ENCODE measurements at places on chromosomes 7 and 10.

GRCh38 chr10:50533296-50533695 is 90.5 kb downstream of the SGMS1 start:
- no peak for DNase-seq

DNA sequence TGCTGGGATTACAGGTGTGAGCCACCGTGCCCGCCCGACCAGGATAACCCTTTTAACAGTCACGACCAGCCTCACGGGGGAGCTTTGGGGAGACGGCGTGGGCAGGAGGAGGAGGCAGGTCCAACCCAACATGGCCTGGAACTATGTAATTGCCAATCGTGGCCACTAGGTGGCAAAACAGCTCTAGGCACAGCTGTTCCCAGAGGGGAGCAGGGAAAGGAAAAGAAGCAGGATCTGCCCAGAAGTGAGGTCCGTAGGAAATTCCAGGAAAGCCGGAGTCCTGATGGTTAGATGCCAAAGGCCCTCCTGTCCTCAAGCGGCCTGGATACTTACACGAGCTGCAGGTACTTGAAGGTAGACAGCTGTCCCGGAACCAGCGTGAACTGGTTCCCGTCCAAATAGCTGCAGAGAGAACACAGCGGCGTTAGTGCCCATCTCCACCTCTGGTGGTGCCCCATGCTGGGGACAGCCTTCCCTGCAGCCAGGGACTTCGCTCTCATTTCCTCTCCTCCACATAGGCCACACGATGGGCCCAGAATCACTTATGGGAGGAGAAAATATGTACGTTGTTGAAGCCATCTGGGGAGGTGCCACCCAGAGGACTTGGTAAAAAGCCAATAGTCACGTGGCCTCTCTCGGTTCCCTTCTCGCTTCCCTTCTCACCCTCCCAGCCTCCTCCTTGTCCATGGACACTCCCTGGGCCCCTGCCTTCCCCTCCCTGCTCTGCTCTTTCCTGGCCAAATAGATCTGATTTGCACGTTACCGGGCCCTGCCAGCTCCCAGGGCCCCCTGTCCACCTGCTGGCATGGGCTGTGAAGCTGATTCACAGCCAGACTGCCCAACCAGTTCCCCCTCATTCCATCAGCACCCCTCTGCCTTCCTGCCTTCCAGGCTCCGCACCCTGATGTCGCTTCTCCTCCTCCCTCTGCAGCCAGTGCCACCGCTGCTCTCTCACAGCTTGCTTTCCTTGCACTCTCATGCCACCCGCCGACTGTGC is 148.1 kb downstream of the SLIT1 start:
- peak; percentile 59 for DNase-seq

GRCh38 chr7:45709168-45710042 is 135.2 kb downstream of the ADCY1 start:
- no peak for DNase-seq

DNA sequence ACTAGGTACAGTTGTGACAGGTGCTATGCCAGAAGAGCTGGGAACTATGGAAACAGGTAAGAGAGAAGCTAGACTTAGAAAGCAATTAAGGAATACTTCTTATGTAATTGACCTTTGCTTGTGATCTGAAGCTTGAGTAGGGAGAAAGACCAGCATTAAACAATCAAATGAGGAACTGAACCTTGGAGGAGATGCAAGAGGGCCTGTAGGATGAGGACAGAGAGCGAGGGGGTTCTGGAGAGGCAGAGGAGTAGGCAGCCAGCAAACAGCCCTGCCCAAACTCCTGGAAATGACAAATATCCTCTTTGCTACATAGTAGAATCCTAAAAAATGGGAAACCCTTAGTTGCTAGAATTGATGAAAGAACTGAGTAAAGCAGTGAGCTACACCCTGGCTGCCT is 41.6 kb upstream of the FAM204A start:
- DNase-seq, result no peak

DNA sequence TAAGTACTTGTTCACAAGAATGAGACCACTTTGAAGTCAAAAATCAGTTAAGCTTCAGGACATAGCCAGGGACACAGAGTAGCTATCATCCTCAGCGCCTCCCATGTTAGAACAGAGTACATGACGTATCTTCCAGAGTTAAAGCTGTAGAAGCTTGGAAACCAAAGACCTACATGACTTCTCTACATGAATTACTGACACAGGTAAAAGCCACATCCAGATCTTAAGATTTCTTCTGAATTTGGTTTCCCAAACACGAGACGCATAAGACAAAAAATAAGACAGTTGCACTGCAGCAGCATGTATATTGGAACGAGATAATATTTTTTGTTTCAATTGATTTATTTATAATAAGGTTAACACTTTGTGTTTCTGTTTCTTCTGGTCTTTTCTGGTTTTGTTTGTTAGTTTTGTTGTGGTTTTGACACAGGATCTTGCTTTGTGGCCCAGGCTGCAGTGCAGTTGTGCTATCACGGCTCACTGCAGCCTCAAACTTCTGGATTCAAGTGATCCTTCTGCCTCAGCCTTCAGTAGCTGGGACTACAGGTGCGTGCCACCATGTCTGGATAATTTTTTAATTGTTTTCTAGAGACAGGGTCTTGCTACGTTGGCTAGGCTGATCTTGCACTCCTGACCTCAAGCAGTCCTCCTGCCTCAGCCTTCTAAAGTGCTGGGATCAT is 10.2 kb upstream of the EPC1 start:
- no peak for DNase-seq

DNA sequence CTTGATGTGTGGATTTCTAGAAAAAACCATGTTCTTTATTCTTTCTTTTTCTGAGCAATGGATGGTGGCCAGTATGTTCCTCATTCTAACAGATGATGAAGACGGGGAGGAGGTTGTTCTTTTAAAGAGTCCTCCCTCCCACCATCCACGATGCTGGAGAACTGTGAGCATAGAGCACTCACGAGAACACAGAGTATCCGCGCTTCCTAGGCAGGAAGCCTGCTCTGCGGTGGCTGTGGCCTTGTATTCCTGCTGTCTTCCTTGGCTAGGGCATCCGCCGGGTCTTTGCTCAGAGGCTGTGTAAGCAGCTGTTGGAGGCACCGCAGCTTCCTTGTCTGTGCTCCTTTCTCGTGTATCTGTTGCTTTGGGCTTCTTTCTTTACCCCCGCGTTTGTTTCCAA is 214.2 kb downstream of the CCDC3 start:
- DNase-seq, result no peak

DNA sequence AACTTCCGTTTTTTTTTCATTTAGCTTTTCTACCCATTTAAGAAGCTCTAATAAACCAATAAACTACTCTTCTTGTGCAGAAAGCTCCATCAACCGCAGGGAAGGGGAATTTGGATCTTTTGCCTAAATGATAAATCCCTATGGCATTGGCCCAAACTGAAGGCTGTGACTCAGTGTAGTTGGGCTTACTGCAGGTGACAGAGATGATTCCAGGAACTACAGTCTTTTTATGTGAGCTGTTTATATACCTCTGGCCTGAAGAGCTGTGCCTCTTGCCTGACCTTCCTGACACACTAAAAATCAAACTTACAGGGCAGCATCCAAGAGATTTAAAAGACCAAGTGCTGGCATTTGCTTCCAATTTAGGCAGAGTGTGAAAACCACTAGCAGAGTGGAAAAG is 25.2 kb downstream of the ABCB1 start:
- DNase-seq, result no peak

DNA sequence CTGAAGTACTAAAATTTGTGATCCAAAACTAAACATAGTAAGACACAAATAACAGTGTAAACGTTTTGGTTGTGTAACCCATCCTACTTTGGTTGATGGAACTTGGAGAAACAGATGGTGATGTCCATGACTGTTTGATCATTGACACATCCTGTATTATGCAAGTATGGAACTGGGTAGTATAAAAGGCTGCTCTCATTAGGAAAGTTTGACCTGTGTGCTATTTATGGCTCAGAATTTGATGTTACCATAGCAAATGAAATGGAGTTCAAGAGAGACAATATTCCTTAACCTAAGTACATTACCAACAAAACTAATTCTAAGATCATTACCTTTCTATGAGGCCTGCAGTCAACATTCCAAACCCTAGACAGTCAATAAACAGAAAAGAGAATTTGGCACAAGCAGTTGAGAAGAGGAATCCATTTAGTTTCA is 39.9 kb downstream of the DKK1 start:
- no peak for DNase-seq

DNA sequence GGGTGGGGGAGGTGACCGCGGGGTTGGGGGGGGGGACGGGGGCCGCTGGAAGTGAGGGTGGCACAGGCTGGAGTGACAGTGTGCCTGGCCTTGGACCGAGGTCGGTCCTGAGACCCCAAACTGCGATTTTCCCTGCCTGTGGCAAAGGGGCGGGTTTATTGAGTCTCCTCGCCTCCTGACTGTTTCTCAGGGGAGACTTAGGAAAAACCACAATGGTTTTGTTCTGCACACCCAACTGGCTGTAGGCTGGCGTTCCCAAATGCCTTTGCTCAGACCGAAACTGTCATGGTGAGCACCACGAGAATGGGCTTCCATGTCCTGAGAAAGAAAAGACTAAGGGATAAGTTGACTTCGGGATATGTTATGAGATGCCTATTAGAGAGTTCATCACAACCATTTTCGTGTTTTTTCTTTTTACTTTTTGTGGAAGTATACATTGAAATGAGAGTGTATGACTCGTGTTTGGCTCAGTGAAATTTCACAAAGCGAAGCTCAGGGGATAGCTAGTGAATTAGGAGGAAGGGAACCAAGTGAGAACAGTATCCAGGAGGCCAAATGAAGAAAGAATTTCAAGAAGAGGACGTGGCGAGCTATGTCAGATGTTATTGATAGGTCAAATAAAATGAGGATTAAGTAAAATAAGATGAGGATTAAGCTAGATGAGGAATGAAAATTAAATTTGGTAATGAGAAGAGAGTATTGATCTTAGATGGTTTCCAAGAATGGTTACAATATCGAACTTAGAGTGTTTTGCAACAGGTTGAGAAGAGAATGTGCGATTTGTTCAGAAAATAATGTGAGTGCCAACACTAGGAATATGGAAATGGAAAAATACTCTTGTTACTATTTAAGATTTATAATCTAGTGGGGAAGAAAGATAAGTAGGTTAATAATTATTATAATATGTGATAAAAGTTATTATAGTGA is 918 bp downstream of the NET1 start:
- no peak for DNase-seq

GRCh38 chr7:16268821-16269768 is 152.2 kb downstream of the CRPPA start:
- DNase-seq, result no peak

- DNase-seq, result no peak
Measured at GRCh38 chr7:22589641-22590201, 89.7 kb upstream of the STEAP1B start.

DNA sequence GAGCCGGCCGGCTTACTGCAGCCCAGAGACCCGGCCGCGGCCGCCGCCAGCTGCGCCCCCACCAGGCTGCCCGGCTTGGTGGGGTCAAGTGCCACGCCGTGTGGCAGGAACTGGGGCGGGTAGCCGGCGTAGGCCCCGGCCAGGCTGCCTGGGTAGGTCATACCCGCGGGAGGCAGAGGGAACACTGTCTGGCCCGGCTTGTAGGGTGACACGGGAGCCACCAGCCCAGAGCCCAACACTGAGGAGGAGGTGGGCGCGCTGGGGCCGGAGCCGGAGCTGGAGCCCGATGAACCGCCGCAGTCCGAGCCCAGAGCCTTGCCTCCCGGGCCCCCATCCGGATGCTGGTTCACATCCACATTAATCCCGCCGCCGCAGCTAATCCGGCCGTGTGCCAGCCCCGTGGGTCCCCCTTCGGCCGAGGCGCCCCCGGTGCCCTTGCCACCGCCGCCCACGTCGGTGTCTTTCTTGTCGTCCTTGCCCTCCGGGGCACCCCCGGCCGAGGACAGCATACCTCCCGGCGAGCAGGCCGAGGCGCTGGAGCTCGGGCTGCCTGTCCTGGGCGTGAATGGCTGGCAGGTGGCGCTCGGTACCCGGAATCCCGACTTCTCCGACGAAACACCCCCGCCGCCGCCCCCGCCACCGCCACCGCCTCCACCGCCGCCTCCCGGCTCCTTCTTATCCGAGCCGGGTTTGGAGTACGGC is 2.0 kb downstream of the ZNF503 start:
- peak; percentile 34 for DNase-seq

GRCh38 chr10:30935078-30935477 is 96.6 kb downstream of the ZNF438 start:
- DNase-seq, result no peak

- no peak for DNase-seq
Measured at GRCh38 chr7:72254455-72254854, 157.7 kb downstream of the CALN1 start.

DNA sequence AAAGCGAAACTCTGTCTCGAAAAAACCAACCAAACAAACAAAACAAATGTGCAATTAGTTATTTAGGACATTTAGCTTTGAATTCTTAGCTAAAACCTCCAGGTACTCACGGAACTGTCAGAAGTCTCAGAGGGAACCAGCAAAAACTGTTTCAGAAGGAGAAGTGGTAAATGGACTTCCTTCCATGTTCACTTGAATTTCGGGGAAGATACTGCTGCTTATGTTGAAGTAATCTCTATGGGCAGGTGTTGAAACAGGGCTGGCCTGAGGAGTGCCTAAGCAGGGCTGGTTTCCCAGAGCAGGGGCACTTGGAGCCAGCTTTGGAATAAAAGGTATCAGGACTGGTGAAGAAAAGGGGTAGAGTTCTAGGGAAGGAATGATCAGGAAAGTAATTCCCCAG is 2.4 kb upstream of the EXOC6 start:
- no peak for DNase-seq

GRCh38 chr10:9427209-9427608 is 1372.7 kb downstream of the GATA3 start:
- DNase-seq, result no peak

GRCh38 chr7:155766966-155767916 is 45.0 kb downstream of the SHH start:
- DNase-seq, result no peak

DNA sequence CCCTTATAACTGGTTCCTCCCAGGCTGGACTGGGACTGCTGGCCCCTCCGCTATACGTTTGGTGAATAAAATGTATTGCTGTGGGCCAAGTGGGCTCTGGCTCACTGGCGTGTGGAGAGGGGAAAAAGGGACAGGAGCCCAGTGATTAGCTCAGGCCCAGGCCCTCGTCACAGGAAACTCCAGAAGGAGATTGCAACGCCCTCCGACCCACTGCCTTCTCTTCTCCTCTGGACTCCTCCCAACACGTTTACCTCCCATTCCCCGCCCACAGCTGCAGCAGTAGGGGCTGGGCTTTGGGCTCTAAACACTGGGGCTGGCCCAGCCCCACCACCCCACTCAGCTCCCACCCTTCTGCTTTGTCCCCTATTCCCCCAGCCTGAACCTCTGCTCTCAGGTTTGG is 173.9 kb downstream of the NEURL1 start:
- DNase-seq, result no peak

DNA sequence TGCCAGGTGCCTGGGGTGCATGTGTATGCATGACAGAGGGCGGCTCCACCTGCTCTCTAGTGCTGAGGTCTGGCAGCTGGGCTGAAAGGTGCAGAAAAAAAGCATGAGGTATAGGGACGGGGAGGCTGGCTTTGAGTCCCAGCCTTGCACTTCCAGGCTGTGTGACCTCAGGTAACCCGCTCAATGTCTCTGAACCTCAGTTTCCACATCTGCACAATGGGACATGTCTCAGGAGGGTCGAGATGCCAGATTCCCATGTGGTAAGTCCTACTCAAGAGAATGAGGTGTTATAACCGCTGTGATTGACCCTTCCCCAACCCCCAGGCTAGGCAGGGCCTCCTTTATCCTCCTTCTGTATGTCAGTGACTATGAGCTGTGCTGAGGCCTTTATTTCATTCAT is 48.8 kb downstream of the ARHGAP22 start:
- no peak for DNase-seq

- DNase-seq, result no peak
Measured at GRCh38 chr7:91165846-91166230, 98.4 kb upstream of the FZD1 start.

Measured in stimulated activated CD4-positive, alpha-beta T cell treated with anti-CD3 and anti-CD28 coated beads, Interleukin-1b, Interleukin-23, amount 100 ng/mL, for 4 hours (primary cell).